ENCODE measurements at places on chromosomes 2 and 18.

- DNase-seq = no peak
Observed at GRCh38 chr18:14086458-14087231, 45.6 kb downstream of the ZNF519 start.

DNA sequence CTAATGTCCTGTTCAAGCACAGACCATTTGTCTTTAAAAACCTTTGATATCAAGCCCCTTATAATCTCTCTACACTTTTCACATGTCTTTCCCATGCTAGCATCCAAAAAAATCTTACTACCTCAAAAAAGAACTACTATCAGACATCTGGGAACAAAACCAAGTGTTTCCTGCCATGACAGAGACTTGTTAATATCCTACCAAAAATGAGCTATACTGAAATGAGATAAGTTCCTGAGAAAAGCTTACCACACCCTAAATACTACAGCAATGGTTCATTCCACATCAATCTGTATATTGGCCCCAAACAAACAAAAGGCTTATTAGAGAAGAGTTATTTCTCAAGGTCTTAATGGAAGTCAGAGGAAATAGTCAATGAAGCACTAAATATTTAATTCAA, 230.1 kb downstream of the DYM start:
- DNase-seq = no peak

GRCh38 chr2:236604575-236605344, 35.1 kb downstream of the ACKR3 start:
- DNase-seq = no peak

DNA sequence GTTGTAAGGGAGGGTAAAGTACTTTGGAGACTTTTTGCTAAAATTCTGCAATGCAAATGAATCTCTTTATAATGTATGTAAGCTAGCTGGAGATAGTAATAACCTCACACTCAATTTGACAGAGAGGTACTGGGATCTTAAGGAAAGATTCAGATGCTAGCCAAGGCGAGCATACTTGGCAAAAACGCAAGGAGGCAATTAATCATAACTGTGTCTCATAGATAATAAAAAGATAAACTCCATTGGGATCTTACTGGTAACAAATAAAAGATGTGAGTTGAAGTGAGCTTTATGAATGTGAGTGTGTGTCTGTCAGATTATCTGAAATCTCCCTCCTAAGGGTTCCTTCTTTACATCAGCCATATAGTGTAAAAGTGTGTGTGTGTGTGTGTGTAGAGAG, 533.0 kb downstream of the TMX3 start:
- no peak for DNase-seq

- peak; percentile 72 for DNase-seq
Observed at GRCh38 chr18:31244771-31245394, 73.1 kb upstream of the DSG1 start.

DNA sequence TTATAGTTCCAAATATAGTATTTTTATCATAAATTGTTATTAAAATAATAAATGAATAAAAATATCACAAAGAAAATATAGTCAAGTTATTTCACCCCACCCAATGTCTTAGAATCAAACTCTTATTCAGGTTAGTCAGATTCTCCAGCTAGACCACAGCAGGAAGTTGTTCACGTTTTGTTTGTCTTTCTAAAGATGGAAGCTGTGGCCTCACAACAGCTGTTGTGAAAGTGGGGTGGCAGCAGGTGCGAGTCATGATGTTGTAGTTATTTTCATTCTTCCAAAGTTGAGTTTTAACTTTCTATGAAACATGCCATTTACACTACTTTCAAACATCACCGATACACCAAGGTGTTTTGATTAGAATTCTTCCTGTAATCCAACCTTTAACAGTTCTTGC, 272.9 kb downstream of the SLC8A1 start:
- DNase-seq = no peak

GRCh38 chr18:47461406-47461948, 210.0 kb upstream of the SKOR2 start:
- no peak for DNase-seq

GRCh38 chr18:37525262-37525585, 40.4 kb downstream of the CELF4 start:
- DNase-seq = no peak

DNA sequence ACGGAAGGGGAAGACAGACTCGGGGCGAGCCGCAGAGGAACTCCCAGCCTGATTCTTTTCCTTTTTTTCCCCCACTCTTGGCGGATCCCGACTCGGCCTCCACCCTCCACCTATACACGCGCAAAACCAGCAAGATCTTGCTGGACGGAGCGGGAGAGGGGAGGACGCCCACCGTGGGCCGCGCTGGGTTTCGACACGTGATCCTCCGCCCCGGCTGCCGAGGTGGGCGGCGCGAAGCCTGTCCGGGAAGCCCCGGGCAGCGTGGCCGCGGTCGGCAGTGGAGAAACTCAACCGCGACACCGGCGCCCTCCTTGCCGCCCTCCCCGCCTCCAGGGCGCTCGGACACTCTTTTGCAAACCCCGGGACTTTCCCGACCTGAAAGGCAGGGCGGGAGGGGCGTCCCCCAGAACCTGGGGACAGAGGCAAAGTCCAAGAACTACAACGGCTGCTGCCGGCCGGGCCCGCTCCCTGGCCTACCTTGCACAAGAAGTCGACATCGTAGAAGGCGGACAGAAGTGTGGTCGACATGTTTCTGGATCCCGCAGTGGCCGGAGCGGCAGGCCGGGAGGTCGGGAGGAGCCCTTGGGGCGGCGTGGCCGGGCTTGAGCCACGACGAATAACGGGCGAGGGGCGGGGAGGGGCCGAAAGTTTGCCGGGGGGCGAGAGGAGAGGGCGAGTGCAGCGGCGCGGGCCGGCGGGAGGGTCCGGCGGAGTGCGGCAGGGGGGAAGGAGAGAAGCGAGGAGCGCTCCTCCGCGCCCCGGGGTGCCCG, 433 bp downstream of the ZFP36L2 start:
- no peak for DNase-seq
